ENCODE measurements at places on chromosomes 16 and 17.

- no peak for DNase-seq
Measured at GRCh38 chr16:50652836-50653425, 28.2 kb downstream of the SNX20 start.

DNA sequence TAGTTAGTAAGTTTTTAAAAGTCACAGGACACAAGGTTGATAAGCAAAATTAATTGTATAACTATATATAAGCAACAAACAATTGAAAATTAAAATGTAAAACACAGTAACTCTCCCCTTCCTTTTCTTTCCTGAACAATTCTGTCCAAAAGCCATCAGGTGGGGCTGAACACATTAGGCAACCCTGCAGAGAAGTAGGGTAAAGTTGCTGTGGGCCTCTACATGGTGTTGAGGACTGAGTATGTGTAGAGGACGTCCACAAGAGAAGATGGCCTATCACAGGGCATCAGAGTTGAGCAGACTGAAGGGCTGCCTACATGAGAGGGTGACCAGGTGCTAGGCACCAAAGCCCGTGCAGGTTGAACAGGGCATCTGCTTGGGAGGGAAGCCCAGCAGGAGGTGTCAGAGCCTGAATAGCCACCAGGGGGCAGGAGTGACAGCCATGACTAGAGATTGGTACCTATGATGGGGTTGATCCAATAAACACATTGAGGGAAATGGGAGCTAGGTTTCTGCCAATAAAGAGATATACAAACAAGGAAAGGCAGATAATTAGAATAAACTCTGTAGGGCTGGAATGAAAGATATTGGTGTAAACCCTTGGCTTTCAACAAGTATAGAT lies 415.1 kb downstream of the NPIPA8 start:
- DNase-seq, result no peak

GRCh38 chr17:29603109-29603674 lies 10.3 kb downstream of the ANKRD13B start:
- DNase-seq, result peak; percentile 43

GRCh38 chr17:57994436-57994835 lies 6.4 kb upstream of the VEZF1 start:
- DNase-seq, result no peak

- DNase-seq, result no peak
Measured at GRCh38 chr16:9489835-9490467, 398.5 kb downstream of the HAPSTR1 start.

DNA sequence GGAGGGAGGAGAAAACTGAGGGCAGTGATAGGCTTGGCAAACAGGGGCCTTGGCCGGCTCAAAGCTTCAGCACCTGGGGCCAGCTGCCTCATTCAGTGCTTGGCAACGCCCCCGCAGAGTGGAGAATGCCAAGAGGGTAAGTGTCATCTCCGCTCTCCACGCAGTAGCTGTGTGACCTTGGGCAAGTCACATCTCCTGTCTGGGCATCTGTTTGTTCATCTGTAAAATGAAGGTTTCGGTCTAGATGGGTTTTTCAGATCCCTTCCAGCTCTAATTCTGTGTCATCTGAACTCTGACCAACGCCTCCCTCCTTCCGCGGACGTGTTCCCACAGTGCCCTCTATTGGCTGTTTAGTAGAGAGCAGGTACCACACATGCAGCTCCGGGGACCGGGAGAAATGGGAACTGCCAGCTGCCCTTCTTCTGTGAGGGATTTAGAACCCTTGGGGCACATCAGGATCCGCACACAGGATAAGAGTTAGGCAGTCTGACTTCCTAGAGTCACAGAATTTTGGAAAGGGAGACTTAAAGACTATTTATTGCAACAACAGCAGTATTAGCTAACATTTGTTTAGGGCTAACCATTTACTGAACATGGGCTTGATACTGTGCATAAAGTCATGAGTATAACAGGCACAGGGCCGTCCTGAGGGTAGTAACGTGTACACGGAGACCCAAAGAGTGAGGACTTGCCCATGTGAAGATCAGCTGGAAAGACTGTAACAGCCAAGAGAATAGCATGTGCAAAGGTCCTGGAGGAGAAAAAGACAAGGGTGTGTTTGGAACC lies 26.8 kb downstream of the GP2 start:
- DNase-seq, result no peak

- no peak for DNase-seq
Measured at GRCh38 chr16:10088380-10088793, 93.8 kb downstream of the GRIN2A start.

DNA sequence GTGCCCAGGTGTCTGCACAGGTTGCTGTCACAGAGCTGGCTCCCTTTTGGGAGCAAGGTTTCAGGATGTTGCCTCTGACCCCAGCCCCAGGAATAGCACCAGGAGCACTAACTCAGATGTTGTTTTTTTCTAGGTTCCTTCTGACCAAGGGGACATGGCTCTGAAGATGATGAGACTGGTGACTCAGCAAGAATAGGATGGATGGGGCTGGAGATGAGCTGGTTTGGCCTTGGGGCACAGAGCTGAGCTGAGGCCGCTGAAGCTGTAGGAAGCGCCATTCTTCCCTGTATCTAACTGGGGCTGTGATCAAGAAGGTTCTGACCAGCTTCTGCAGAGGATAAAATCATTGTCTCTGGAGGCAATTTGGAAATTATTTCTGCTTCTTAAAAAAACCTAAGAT lies 28.1 kb downstream of the SCPEP1 start:
- no peak for DNase-seq

- no peak for DNase-seq
Measured at GRCh38 chr17:31518478-31518877, 127.0 kb downstream of the RAB11FIP4 start.

GRCh38 chr16:16027728-16028310 lies 78.4 kb downstream of the ABCC1 start:
- no peak for DNase-seq

GRCh38 chr17:82912484-82913089 lies 72.8 kb upstream of the ZNF750 start:
- DNase-seq, result no peak

GRCh38 chr17:57594767-57595166 lies 150.3 kb downstream of the CCDC182 start:
- no peak for DNase-seq

DNA sequence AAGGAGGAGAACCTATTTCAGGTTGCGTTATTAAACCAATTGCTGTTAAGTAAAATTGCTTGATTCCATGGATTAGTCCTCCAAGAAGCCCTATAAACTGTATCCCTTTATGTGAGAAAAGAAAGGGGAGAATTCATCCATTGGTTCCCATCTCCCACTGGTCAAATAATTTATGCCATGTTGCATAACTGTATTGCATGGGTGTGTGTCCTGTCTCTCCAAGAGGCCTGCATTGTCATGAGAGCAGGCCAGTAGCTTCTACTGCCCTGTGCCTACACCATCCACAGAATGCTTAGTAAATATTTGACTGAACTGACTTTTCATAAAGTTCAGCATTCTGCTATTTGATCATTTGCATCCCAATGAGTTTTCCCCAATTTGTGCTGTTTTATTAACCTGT lies 11.7 kb upstream of the TOB1 start:
- no peak for DNase-seq

DNA sequence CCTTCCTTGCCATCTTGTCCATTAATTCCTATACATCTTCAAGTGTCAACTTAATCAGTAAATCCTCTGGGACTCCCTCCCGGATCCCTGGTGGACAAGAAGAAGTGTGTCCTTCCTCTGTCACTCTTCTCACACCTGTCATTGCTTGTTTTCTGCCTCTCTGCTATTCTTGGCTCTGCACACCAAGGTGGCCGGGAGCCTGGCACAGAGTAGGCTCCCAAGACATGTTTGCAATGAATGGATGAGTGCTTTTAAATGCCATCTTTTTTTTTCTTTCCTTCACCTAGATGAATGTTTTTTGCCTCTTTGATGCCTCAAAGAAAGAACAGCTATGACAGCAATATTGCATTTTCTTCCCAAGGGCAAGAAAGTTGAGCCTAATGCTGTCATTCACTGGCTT lies 58.0 kb upstream of the CLEC18A start:
- no peak for DNase-seq

DNA sequence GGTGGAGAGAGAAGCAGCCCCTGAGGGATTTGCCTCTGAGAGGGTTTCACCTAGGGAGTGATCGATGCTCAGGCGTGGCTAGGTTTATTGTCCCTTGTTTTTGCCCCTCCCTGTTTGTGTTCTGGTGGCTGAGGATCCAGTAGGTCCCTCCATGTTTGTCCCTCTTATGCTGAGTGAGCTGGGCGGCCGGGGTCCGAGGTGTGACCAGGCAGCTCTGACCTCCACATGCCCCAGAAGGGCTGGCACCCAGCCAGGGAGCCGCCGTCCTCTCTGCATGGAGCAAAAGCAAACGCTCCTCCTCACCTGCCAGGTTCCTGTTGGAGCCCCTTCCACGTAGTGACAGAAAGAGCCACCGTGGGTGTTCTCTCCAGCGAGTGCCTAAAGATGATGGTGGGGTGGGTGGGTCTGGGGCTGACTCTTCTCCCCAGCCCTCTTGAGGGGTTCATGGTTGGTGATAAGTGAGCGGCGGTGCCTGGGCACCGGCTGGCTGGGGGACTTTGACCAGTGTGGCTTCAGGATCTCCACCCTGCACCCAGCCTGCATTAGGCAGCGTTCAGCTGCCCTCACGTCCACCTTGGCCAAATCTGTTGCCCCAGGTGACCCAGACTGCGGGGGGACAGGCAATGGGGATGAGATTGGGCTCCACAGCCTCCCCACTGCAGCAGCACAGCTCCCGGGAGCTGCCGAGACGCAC lies 14.1 kb upstream of the NUDT16L1 start:
- no peak for DNase-seq

GRCh38 chr16:50692644-50692998 lies 785 bp upstream of the NOD2 start:
- DNase-seq, result no peak

GRCh38 chr17:43928609-43929008 lies 13.7 kb downstream of the PPY start:
- DNase-seq, result no peak

DNA sequence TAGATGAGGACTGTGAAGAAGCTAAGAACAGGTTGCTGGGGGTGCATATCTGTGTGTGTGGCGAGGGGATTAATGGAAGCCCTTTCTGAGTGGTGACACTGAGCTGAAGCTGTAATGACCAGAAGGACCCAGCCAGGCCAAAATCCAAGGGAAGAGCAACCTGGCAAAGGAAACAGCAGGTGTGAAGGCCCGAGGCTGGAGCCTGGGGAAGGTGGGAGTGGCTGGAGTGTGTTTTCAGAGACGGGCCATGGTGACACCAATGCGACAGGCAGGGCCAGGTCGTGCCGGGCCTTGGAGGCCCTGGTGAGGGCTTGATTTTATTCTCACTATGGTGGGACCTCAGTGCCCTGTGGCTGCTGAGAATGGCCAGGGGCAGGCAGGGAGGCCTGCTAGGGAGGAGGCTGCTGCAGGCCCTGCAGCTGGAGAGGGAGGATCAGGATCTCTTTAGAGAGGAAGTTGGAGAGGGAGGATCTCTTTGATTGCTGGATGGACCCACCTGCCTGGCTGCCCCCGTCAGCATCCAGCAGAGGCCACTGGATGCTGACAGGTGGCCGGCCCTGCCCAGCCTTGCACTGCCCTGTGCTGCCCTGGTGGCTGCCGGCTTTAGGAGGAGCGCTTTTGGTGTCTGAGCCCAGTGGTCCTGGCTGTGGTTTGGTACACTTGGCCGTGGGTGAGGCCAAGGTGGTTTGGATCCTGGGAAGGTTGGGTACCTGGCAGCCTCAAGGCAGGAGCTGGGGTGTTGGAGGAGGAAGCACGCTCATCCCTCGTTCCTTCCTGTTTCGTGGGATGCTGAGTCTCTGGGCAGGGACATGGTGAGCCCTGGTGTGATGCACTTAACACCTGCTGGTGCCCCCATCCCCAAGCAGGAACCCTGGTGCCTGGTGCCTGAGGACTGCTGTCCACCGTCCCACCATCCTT lies 188.3 kb downstream of the SEC14L1 start:
- no peak for DNase-seq

GRCh38 chr16:49542391-49542891 lies 168.8 kb downstream of the C16orf78 start:
- no peak for DNase-seq

GRCh38 chr16:31111881-31112466 lies 3.8 kb downstream of the BCKDK start:
- DNase-seq, result no peak

DNA sequence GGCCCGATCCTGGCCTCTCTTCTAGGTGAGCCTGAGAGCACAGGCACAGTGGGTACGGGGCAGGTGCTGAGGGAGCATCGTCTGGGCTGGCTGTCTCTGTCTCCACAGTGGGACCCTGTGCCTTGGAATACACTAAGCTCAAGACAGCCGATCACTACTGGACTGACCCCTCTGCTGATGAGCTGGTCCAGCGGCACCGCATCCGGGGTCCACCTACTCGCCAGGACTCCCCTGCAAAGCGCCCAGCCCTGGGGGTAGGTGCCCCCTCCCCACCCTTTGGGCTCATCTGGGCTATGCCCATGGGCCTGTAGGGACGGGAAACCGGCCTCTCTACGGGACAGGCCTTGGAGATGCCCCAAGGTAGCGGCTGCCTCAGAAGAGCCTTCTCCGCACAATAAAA lies 25.6 kb downstream of the SGSM2 start:
- DNase-seq, result no peak

DNA sequence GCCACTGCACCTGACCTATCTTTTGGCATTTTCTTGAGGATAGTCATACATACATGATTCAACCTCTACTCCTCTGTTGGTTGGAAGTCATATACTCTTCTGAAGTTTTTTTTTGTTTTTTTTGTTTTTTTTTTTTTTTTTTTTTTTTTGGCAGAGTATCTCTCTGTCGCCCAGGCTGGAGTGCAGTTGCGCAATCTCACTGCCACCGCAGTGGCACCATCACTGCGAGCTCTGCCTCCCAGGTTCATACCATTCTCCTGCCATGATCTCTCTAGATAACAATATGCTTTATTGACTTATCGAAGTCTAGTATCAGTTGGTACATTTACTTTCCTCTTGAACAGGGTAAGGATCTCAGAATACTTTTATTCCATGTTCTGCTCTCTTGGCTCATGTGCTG lies 224.2 kb upstream of the WSCD1 start:
- DNase-seq, result no peak

DNA sequence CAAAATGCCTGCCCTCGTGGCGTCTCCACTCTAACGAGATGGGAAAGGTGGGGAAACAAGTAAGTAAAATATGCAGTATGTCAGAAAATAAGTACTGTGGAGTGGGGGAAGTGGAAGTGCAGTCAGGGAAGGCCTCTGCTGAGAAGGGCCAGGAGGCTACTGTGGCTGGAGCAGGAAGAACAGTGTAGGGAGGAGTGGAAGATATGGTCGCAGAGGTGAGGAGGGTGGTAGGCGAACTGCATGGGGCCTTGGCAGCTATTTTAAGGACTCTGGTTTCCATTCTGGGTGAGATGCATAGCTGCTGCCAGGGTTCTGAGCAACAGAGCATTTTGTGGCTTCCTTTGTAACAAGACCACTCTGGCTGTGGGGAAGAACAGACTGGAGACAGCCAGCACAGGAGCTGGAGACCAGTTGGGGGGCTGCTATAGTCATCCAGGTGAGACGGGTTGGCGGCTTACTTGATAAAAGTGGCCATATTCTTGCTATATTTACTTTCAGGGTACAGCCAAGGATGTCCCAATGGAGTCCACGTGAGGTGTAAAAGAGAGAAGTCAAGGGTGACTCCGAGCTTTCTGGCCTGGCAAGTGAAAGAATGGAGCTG lies 42.6 kb downstream of the CYTH1 start:
- DNase-seq, result no peak

- no peak for DNase-seq
Measured at GRCh38 chr16:3413730-3414379, 12.8 kb downstream of the ZNF174 start.

GRCh38 chr17:44652727-44653126 lies 3.5 kb upstream of the MEIOC start:
- DNase-seq, result no peak

GRCh38 chr17:80455336-80455710 lies 21.1 kb downstream of the NPTX1 start:
- no peak for DNase-seq

Data from skin of body (tissue), 3 donors.